ENCODE measurements at places on chromosomes 3 and 15.

GRCh38 chr3:106611841-106612240 lies 743.0 kb upstream of the CBLB start:
- no peak for DNase-seq

DNA sequence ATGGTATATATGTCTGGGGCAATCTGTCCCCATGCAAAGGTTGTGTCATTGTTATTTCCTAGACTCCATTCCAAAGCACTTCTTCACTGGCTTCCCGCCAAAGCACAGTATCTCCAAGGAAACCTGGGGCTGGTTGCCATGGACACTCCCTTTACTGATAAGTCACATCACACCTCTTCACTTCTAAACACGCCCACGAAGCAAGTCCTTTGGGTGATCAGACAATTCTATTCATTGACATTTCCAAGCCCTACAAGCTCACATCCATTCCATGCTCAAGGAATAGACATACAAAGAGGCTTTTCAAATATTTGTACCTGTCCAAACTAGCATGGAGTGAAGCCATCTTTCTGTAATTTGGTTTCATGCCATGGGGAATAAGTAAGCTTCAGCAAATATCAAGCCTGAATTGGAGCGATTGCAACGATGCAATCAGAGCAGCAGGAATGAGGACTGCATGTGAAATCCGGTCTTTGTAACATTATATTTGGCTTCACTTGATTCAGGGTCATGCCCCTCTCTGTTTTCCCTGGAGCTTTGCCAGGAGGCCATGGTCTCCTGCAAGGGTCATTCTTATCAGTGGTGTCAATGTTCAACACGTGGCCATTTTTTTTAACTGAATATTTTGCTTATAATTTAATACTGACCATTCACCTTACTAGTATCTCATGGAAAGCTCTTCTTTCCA lies 201.6 kb upstream of the TMC3 start:
- DNase-seq: no peak

GRCh38 chr3:128950223-128950938 lies 43.5 kb downstream of the CFAP92 start:
- peak; percentile 59 for DNase-seq

GRCh38 chr3:184691397-184692231 lies 20.2 kb downstream of the MAGEF1 start:
- peak; percentile 75 for DNase-seq

- DNase-seq: peak; percentile 94
Measured at GRCh38 chr3:9911863-9912262, 5.0 kb upstream of the IL17RC start.

GRCh38 chr3:116579840-116580239 lies 129.7 kb upstream of the TUSC7 start:
- peak; percentile 9 for DNase-seq

GRCh38 chr3:72261566-72262564 lies 476.9 kb upstream of the PROK2 start:
- no peak for DNase-seq

All from NB4 (cell line).